ENCODE measurements at places on chromosomes 7 and 10.

DNA sequence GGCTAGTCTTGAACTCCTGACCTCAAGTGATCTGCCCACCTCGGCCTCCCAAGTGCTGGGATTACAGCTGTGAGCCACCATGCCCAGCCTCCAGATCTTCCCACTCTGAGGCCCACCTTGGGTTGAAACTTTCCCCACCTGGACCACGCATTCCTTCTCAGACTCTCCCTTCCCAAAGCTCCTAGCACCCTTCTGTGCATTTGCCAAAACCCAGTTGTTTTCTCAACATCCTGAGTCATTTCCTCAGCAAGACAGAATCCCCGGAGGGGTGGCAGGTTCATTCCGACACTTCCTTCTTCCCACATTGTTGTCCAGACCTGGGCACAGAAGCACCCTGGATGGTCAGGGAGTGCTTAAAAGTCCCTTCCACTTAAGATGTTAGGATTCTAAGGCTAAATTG is 28.9 kb downstream of the BAG3 start:
- no peak for DNase-seq

- DNase-seq = no peak
Observed at GRCh38 chr10:37535459-37536246, 321.8 kb downstream of the ZNF248 start.

GRCh38 chr10:86218160-86218559 is 148.4 kb downstream of the GRID1 start:
- no peak for DNase-seq

DNA sequence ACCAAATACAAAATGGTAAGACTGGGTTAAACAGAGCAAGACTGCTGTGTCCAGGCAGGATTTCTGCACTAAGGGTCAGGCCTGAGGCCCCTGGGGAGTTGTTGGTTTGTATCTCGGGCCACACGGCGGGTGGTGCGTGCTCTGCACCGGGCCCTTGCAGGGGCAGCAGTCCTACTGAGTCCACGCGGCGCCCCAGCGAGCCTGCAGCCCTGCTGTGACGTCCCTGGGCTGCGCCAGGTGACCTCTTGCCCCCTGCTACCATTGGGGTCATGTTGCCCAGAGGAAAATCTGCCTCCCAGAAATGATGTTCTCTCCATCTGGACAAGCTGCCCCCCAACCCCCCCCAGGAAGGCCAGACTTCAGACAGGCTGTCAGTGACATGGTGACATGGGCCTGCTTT is 281.5 kb downstream of the CELF2 start:
- DNase-seq = no peak

DNA sequence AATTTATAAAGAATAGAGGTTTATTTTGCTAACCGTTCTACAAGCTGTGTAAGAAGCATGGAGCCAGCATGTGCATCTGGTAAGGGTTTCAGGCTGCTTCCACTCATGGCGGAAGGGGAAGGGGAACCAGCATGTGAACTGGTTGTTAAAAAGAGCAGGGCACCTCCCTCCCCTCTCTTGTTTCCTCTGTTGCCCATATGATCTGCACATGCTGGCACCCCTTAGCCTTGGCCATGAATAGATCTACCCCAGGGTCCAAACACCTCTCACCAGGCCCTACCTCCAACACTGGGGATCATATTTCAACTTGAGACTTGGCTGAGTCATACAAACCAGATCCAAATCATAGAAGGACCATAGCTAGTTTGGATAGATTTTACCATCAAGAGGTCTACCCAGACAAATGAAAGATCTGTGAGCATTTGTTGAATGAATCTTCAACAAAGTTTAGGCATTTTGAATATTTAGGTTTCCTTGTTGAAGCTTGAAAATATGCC is 36.0 kb upstream of the NRP1 start:
- no peak for DNase-seq

DNA sequence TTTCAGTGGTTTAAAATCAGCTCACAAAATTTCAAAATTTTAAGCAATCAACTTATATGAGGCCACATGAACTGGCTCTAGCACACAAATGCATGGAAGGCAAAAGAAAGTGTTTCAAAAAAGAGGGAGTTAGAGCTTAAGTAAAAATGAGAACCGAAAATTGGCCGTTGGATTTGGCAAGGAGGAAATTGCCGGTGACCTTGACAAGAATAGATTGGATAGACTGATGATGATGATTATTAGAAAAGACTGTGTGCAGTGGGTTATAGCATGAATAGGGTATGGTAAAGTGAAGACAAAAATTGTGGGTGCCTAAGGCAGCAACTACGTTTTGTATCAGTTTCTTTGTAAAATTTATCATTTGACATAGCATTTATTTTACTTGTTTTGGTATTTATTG is 175.7 kb downstream of the SEMA3D start:
- DNase-seq = no peak

DNA sequence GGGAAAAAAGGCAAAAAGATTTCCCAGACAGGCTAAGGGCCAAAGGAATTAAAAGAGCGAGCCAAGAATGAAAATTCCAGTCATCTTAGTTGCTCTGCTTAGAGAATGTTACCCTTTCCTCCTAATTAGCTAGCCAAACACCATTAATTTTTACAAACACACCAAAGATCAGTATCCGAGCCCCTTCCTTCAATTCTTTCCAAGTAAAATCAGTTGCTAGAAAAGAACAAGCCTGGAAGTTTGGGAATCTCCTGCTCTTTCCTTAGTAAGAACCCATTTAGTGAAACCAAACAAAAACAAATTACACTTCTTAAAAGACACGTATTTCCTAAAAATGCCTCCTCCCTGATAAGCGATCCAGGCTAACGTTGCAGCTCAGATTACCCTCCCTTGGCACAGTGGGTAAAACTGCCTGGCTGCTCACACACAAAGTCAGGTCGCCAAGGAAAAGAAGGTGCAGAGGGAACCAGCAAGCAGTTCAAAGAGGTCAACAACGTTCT is 57.1 kb upstream of the ABLIM1 start:
- DNase-seq = no peak

DNA sequence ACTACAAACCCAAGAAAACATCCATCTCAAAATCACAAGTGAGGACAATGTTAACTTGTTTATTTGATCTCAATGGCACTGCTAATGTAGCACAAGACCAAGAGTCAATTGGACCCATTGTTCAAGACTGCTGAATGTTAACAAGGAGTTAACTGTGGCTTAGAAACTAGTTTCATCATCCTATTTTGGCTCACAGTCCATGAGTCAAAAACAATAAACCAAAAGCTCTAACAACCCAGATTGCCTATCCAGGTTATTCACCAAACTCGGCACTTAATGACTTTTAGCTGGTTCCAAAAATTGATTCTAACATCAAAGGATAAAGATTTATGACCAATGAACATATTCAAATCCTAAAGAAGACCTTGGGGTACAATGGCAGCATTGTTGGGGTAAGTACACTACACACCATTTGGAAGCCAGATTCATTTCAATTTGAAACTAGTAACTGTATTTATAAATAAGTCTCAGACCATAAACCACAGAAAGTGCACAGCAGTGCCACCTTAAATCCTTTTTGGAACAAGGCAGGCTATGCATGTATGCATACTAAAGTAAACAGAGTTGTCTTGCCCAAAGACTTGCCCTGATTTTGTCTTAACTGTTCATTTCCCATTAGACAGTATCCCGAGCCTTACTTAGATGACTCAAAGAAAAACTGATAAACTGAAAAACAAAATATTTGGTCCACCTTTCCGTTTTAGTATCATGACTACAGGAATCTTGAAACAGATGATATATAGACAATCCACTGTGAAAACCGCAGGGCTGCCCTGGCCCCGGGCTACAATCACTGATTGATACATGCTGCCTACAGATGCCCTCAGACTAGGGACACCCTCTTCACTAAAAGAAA is 84.5 kb downstream of the SRPK2 start:
- no peak for DNase-seq

DNA sequence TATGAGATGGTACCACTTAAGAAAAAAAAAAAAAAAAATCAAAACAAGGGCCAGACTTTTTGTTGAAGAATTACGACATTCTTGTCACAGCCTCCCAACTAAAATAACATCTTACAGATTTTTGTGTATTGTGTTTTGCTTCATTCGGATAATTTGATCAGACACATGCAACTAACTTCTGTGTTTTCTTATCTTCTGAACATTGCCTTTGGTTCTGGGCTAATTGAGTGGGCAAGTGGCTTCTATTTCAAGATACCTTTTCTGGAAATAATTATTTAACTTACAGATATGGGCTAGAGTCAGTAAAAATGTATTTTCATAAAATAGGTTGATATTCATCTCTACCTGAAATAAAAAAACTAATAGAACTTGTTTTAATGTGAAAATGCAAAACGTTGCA is 165.1 kb downstream of the ANKRD7 start:
- DNase-seq = no peak

GRCh38 chr10:3757638-3758490 is 27.1 kb downstream of the KLF6 start:
- peak; percentile 70 for DNase-seq

DNA sequence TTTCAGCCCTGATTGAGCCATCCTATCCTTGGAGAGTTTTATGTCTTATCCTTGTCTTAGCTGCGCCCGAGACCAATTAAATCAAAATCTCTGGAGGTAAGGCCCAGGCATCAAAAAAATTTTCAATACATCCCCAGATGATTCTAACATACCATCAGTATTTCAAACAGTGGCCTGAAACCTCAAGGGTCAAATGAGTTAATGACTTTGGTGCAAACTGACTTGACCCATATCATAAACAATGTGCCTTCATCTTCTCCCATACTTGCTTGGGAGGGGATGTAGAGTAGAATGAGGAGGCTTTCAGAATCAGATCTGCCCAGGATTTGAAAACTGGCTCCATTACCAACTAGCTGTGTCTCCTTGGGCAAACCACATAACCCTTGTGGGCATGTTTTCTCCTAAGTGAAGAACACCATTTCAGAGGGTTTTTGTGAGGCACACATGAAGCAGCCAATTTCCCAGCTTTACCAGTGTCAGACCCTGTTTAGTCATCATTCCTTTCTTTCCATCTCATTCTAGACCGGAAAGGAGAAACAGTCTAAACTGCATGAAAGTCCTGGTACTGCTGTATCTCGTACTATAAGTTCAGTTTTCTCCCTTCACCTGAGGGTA is 35.7 kb upstream of the ATXN7L1 start:
- DNase-seq = no peak

DNA sequence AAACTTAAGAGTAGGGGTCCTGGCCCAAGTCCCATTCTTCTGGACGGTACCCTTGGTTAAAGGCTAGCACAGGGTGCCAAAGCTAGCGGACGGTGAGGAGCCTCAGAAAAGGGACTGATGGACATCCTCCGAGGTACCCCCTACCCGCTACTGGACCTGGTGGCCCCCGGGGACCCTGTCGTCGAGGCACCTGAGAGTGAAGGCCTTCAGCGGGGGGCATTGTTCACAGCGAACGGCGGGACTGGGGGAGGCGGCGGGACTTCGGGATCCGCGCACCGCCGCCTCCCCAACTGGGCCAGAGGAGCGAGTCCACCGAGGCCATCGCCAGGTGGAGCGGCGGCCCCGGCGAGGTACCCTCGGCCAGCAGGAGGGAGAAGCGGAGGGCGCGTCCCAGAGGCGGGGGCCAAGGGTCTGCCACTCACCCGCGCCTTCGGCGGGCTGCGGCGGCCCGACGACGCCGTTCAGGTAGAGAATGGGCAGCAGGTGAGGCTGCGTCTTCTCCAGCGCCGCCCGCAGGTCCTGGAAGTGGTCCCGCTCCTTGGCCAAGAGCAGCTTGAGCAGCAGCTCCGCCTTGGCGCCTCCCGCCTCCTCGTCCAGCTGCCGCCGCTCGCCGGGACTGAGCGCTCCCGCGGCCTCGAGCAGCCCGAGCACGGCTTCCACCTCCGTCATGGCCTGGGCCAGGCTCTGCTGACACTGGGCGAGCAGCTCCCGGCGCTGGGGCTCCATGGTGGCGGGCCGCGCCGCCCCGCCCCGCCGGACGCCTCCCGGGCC is 575 bp downstream of the DLG5 start:
- DNase-seq = no peak

DNA sequence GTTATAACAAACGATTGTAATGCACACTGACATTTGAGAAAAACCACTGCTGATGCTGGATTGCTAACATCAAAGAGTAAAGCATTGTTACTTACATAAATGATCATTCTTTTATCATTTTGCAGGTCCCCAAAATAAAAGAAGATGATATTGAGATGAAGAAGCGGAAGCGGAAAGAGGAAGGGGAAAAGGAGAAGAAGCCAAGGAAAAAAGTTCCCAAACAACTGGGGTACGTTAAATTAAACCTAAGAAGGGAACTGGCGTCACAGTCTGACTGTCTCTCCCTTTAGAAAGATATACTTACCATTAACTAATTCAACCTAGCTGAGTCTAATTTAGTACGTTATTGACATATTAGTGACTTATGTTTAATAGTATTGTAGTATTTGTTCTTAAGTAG is 28.1 kb downstream of the UBN2 start:
- DNase-seq = no peak

DNA sequence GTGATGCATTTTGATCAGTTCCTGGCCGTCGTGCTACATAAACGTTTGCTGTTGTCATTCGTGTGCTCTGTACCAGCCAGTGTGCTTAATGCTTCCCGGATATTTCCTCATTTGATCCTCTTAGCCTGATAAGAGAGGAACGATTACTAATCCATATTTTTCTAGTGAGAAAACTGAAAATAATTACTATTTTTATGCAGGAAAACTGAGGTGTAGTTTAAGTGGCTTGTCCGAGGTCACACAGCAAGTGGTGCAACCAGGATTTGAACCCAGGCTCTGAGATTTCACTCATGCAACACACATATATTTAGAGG is 650 bp upstream of the SORBS1 start:
- DNase-seq = no peak

DNA sequence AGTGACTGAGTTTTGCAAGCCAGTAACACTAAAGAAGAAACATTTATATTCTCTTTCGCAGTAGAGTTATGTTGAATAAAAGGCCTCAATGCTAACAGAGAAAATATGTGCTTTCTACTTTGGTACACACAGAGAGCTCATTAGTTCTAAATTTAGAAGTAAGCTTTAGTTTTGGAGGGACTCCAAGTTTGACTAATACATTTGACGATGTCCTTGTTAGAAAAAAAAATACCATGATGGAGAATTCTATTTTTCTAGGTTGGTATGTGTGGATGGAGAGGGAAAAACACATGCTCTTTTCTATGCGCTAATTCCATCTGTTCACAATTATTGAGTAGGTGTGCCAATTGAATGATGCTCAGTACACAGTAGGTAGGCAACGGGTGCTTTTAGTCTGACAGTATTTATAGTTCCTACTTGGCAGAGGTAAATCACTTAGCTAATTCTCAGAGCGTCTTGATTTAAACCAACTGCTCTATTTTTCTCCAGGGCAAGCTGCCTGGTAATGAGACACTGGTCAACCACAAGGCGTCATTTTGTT is 327.2 kb upstream of the AKR1E2 start:
- DNase-seq = no peak

GRCh38 chr7:5344342-5344741 is 61.6 kb downstream of the SLC29A4 start:
- DNase-seq = no peak
